ENCODE measurements at places on chromosomes 2 and 18. TPM values are rescaled to one million over a fixed set of nuclear protein-coding genes. Genes with fewer than 3 reads are reported as not detected.

Gene NFATC1
- total RNA-seq = 23.9 TPM

- DNase-seq = no peak
Observed at GRCh38 chr18:37225279-37225678, 340.3 kb downstream of the CELF4 start.

DNA sequence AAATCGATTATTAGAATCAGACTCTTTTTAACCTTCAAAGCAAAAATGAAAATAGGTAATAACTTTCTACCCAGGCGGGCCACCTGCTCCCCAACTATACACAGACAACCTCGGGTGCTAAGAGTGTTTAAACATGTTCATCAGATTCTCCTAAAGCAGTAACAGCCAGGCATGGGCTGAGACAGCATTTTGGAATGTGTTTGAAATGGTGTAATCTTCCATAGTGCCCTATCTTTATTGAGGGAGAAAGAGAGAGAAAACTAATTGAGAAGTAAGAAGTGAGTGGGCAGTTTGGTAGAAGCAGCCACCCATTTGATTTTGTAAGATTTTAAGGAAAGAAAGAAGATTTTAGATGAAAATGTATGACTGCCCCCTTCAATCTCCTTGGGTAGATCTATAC is 196.1 kb upstream of the CTAGE1 start:
- no peak for DNase-seq

DNA sequence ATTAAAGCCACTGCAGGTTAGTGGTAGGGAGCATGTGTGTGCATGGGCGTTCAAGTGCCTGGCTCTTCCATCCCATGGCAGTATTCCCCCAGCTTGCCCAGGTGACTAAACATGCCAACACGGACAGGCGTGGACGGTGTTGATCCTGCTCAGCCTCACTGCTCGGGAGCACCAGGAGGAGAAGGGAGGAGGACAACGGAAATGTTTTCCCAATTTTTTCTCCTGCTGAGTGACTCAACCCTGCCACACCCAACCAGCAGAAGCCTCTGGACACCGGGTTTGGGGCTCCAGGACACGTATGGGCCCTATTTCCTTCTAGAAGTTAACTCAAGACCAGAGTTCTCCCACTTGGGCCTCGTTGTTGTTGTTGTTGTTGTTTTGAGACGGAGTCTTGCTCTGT is 139.1 kb downstream of the CYP26B1 start:
- no peak for DNase-seq

Gene MCEE
- total RNA-seq = 22.6 TPM

Gene AFF3
- total RNA-seq = 15.5 TPM

Gene ACADL
- total RNA-seq = 9.7 TPM

- no peak for DNase-seq
Observed at GRCh38 chr2:135615404-135615803, 84.1 kb downstream of the R3HDM1 start.

DNA sequence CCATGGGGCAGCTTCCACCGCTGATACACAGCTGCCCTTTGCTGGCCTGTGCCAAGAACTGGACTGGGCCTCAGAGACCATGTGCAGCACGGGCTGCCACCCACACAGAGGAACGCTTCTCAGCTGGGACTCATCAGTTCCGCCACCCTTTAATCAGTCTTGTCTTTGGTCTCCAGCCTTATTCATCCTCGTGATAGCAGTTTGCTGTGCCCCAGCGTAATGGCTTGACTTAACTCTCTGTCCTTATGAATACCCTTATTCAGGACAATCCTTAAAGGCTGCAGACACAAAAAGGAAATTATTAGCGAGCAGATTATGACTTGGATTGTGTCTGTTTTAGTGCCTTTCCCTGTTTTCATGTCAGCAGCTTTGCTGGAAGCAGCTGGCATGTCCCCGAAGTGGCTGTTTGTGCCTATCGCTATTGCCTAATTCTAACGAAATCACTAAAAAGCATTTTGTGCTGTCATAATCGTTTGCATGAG is 108.9 kb upstream of the DAPL1 start:
- DNase-seq = no peak

Gene NTSR2
- not detected for total RNA-seq

Data from posterior vena cava (tissue), 2 donors.